ENCODE measurements at places on chromosomes 5 and 9.
A peak's percentile ranks its signal among the peaks of the same experiment; 100 is the strongest.

GRCh38 chr5:149044453-149045088, 18.3 kb downstream of the SH3TC2 start:
- no peak for DNase-seq

GRCh38 chr9:137128158-137128861, 10.6 kb upstream of the GRIN1 start:
- DNase-seq, result no peak

- DNase-seq, result peak; percentile 85
Measured at GRCh38 chr5:84688566-84688965, 303.9 kb upstream of the EDIL3 start.

- no peak for DNase-seq
Measured at GRCh38 chr5:17854901-17855300, 220.6 kb downstream of the TAF11L14 start.

GRCh38 chr5:150651382-150651781, 9.7 kb upstream of the MYOZ3 start:
- no peak for DNase-seq

DNA sequence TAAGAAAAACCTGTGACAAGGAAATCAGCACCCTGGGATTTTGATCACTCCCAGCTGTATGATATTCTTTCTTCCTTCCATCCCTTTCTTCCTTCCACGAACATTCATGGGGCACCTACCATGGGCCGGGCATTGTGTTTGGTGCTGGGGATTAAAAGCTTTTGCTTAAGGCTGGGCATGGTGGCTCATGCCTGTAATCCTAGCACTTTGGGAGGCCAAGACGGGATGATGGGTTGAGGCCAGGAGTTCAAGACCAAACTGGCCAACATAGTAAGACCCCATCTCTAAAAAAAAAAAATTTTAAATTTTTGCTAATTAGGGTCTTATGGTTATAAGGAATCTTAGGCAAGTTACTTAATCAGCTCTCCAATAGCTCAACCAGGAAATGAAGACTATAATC, 48.5 kb upstream of the CLINT1 start:
- no peak for DNase-seq

DNA sequence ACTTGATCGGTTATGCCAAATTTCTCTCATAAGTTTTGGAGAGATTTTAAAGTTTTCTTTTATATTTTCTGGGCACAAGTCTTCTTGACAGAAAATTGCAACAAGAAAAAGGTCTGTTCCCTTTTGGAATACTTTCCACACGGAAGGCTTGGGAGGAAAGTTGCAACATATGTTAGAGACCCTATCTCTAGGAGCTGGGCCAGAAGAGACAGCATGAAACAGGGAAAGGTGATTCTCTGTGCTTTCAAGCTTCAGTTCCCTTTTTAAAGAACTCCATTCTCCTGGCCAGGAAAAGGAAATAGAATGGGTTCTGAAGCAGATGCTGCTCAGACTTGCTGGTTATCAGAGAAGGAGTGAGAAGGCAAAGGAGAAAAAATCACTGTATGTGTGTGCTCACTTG, 368.3 kb downstream of the SPATA31D1 start:
- no peak for DNase-seq

- no peak for DNase-seq
Measured at GRCh38 chr5:80487444-80487828, 464 bp upstream of the FAM151B start.

GRCh38 chr5:64457846-64458245, 48.0 kb upstream of the RGS7BP start:
- no peak for DNase-seq

- peak; percentile 22 for DNase-seq
Measured at GRCh38 chr9:7606591-7606990, 193.0 kb downstream of the DMAC1 start.

- peak; percentile 86 for DNase-seq
Measured at GRCh38 chr5:115296124-115297022, at the start of gene CCDC112. Gene CCDC112, minus strand, starts transcription at chr5:115296654. Its CDS starts 111 bp downstream, at chr5:115296543.

- no peak for DNase-seq
Measured at GRCh38 chr5:38527475-38527874, 29.0 kb downstream of the LIFR start.

GRCh38 chr9:134548618-134549017, 93.0 kb upstream of the COL5A1 start:
- no peak for DNase-seq

- peak; percentile 14 for DNase-seq
Measured at GRCh38 chr5:73030531-73030930, 74.7 kb downstream of the FCHO2 start.

DNA sequence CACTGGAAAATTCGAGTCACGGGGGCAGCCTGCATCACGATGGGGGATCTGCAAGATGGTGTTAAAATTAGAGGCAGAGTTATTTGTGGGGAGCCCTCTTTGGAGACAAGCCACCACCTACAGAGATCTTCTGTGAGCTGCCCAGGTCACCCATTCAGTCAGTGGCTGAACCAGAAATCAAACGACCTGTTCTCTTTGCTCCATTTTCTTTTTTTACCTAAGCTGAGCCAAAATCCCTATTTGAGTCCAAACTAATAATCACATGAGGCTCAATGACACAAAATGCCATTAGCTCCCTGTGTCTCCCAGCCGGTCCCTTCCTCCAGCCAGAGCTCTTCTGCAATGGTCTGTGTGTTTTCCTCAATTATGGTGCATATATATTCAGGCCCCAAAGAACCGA, 394.2 kb downstream of the AGTPBP1 start:
- no peak for DNase-seq

DNA sequence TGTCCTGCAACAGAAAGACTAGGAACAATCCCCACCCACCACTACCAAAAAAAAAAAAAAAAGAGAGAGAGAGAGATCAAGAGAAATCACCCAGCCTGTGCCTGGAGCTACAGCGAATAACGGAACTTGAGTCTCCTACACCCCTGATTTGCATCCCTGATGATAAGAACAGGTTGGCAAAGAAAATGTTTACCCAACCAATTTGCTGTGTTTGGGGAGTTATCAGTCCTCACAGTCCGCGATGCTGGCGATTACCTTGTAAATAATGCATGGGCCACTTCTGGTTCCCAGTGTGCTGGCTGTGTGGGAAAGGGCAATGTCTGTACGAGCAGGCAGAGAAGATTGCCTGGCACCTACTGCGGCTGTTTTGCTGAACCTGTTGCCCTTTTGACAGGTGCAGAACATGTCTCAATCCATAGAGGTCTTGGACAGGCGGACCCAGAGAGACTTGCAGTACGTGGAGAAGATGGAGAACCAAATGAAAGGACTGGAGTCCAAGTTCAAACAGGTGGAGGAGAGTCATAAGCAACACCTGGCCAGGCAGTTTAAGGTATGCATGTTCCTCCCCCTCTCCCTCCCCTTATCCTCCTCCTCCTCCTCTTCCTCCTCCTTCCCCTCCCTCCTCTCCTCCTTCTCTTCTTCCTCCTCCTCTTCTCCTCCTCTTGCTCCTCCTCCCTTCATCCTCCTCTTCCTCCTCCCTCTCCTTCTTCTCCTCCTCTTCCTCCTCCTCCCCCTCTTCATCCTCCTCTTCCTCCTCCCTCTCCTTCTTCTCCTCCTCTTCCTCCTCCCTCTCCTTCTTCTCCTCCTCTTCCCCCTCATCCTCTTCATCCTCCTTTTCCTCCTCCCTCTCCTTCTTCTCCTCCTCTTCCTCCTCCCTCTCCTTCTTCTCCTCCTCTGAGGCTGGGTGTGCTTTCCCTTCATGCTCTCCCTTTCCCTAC, 8.3 kb downstream of the OLFM1 start:
- DNase-seq, result no peak
